Lung microvascular endothelial cell (primary cell): ENCODE measurements at places on chromosomes 12 and 14. TPM values are rescaled to one million over a fixed set of nuclear protein-coding genes. Genes with fewer than 3 reads are reported as not detected.

The STAC3 gene
- 0.22 and 0.40 TPM in 2 replicates for total RNA-seq

The MYO1A gene
- not detected in 2 replicates for total RNA-seq

The PPFIA2 gene
- not detected in 2 replicates for total RNA-seq

The ARF6 gene
- 40.3 and 55.8 TPM in 2 replicates for total RNA-seq

The MUCL1 gene
- total RNA-seq = not detected in 2 replicates

The LRRC10 gene
- not detected in 2 replicates for total RNA-seq

- no peak for DNase-seq
These were observed 157.1 kb upstream of the GRIN2B start for GRCh38 chr12:14138495-14138894.

GRCh38 chr12:48061938-48062719 is 43.8 kb downstream of the SENP1 start:
- no peak for DNase-seq

GRCh38 chr12:42809226-42809625 is 219.7 kb upstream of the PRICKLE1 start:
- no peak for DNase-seq

GRCh38 chr12:85874031-85874461 is at the start of gene NTS:
NTS (plus strand) TSS chr12:85874295; CDS start chr12:85874404, 109 bp downstream.
- no peak for DNase-seq

DNA sequence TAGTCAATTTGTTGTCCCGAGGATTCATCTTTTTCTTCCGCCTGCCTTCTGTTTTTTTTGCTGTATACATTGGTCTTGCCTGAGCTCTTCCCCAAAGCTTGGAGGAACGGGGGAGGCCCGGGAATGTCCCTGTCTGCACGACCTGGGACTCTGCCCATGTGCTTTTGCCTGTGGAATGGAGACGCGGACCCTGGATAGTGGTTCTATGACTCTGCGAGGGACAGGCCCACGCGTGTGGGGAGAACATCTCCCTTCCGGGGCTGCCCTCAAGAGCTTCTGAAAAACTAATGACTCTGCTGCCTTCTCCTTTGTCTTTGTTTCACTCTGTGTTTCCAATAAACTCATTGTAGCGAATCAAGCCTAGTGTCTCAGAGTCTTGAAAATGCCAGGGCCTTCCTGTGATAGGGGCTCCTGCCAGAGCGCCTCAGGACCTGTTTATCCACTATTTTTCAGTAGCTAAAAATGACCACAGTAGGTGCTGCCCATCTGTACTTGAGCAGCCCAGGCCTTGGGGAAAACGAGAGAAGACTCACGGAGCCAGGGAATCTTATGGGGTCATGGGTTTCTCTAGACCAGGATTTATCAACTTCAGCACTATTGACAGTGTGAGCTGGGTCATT is 12.3 kb downstream of the KRT83 start:
- no peak for DNase-seq

- DNase-seq = no peak
These were observed 56.7 kb upstream of the AEBP2 start for GRCh38 chr12:19382563-19382962.

DNA sequence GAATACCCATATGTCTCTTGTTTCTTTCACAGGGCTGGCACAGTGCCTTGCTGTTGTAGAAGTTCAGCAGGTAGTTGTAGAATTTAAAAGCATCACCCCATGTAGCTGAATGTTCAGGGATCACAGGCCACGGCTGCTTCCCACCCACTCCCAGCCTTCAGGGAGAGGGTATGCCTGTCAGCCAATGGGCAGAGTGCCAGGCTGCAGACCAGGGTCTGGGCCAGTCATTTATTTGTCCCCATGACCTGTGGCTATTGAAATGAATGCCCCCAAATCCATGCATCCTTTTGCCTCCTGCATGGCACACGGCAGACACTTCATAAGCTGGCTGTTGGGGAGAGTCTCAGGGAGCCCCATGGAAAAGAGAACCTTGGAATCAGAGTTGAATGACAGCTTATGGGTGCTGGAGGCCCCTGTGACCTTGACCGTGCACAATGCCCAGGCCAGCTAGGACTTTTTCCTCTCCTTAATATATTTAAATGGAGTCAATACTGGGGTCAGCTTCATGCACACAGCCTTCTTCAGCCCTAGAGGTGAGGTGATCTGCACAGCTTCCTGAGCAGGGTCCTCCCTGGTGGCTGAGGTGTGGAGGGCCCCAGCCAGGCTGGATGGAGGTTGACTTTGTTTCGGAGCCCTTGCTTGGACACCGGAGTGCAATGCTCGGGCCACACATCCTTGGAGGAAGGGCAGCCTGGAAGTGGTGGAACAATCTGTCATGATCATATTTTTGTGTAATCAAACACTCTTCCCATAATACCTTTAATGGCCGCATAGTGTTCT is 45.3 kb downstream of the PRMT8 start:
- DNase-seq = no peak
